Keratinocyte (primary cell): ENCODE measurements at places on chromosomes 5 and 9.

DNA sequence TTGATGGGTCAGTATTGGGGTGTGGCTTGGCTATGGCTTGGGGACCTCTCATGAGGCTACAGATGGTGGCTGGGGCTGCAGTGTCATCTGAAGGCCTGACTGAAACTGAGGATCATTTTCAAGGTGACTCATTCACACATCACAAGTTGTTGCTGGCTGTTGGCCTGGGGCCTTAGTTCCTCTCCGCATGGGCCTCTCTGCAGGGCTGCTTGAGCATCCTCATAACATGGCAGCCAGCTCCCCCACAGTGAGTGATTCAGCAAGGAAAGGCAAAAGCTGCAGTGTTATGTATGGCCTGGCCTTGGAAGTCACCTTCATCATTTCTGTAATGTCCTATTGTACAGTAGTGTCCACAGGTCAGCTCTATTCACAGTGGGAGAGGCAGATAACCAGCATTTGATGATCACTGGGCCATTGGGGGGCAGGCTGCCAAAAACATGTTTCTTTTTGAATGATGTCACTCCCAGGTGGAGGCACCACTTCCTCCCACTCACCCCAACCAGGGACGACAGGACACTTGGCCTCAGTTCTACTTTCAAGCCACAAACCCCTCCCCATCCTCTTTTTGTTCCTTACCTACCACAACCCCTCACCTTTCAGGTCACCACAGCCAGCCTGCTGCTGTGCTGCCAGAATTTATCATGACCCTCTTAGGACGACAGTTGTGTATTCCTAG lies 14.4 kb downstream of the FGD3 start:
- no peak for DNase-seq

DNA sequence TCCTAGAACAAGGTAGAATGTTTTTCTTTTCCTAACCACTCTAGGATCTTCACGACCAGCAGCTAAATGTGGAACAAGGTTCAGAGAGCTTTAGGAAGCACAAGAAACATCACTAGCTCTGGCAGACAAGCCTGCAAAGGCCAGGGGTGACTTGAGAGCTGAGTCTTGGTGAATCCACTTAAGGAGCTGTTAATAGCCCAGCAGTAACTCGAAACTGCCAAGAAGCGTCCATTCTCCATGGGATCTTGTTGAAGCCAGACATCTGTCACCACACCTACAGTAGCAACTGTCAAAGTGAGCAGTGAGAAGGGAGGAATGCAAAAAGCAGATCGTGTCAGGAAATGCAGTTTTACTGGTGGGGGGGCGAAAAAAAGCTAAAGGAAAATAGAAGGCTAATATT lies 87.2 kb downstream of the ATPSCKMT start:
- DNase-seq = no peak

- no peak for DNase-seq
These were observed 50.5 kb upstream of the FCN2 start for GRCh38 chr9:134830126-134830525.

GRCh38 chr9:103991698-103992097 lies 102.4 kb upstream of the SMC2 start:
- DNase-seq = no peak

- no peak for DNase-seq
These were observed 11.7 kb upstream of the CERCAM start for GRCh38 chr9:128408963-128409431.

DNA sequence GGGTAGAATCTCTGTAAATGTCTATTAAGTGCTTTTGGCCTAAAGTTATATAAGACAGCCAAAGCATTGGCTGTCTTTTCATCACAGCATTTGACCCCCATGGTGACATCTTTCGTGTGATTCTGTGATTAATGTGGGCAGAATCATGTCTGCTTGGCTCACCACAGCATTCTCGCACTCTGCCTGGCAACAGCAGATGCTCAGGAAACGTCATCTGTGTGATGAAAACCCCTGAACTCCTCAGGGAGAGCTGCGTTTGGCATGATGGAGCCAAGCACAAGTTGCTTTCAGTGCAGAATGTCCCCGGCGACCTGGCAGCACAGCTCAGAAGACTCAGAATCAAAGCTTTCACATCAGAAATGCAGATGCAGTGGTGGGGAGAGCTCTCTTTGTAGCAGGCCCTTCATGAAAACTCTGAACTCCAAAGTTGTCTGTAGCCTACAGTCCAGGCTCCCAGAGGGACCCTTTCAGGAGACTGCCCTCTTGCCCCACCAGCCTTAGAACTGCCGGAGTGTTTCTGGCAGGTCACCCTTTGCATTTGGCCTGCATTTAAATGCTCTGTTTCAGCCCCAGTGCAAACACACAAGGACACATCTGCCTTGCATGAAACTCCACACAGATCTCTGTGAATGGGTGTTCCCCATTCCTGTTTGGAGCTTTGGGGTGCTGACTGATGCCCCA lies 155.6 kb upstream of the PANK3 start:
- DNase-seq = no peak

DNA sequence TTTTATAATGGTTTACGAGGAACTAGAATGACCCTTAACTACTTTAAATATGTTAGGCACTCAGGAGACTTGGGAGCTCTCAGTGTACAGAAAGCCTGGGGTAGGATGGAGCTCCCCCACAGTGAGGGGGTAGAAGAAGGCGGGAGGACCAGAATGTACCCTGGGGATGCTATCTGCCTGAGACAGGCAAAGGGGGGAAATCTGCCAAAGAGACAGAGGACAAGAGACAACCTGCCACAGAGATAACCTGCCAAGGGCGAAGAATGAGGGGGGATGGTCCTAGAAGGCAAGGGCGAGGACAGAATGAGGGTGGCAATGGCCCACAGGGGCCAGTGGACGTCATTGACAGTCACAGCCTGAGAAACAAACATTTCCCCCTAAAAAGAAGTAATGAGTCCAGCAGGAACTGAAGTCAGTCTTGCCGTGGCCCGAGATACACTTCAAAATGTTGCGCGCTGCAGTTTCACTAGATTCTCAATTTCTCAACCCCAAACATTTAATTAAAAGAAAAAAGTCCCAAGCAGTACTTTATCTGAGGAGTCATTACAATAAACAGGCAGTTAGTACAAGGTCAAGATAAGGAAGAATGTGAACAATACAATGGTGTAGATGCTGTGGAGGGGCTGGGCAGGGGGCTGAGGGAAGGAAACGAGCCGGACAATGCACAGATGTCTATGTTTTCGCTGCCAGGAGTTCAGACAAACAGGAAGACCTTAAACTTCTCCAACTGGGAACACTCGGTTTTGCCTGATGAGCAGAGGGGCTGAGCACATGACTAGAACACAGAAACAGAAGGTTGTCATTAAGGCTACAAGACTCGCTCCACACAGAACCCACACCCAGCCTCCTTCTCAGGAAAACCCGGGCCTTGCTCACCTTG lies 125.0 kb downstream of the LHFPL2 start:
- DNase-seq = no peak

- DNase-seq = no peak
These were observed 19.3 kb downstream of the FYB1 start for GRCh38 chr5:39200081-39200480.

DNA sequence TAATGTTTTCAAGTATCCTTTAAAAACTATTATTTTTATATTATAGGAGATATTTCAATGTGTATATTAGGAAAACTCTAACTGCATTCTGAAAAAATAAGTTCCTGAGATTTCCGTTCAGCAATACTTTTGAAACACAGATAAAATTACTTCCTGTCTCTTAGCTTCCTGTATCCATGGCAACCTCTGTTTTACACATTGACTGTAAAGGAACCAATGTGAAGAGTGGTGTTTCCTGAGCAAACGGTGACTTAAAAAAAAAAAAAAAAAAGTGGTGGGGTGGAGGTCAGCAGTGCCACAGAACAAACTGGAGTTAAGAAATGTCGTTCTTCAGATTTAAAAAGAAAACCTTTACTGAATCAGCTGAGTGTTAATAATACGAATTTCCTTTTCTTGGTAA lies at the start of gene LRRC70:
Gene LRRC70 (plus strand): TSS at position 280 of the 400 bp plus-strand sequence. CDS start 620 bp downstream, outside the sequence.
- DNase-seq = no peak

- DNase-seq = no peak
These were observed 91.9 kb downstream of the CEMIP2 start for GRCh38 chr9:71676460-71676859.

DNA sequence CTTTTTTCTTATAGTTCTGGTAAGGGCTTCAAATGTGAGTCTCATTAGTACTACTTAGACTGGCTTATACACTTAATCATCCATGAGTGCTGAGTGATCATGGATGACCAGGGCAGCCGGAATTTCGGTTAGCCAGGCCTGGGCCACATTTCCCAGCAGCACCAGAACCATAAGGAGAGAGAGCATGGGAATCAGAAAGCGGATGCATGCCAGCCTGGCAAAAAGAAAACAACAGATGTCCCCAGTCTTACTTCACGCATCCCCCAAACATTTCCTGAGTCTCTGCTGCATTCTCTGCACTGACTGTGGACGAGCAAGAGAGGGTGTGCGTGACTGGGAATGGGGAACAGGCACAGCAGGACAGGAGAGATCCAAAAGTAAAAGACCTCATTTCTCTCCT lies 371.1 kb upstream of the ZNF608 start:
- DNase-seq = no peak

GRCh38 chr5:96117771-96118651 lies 156.4 kb upstream of the ELL2 start:
- no peak for DNase-seq

DNA sequence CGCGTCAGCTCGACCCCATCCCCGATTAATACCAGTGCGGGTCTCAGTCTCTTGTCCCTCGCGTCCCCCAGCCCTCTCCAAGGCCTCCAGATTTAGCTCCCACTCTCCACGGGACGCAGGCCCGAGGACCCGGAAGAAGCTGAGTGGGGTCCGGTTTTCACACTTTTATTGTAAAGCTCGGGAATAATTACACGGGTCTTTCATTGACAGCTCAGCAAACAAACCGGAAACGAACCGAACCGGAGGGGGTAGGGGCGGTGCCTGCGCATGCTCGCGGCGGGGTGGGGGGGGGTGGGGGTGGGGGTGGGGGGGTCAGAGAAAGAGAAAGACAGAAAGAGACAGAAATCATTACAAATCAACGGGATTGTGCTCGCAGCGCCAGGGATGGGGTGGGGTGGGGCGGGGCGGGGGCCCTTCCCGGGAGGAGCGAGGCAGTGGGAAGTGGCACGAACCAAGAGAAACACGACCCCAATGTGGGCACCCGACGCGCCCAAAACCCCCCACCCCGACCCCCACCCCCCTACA lies 27.9 kb downstream of the PCDH1 start:
- no peak for DNase-seq

GRCh38 chr9:124657516-124657915 lies 113.6 kb downstream of the NR6A1 start:
- no peak for DNase-seq

- DNase-seq = no peak
These were observed 111.1 kb downstream of the ARHGAP26 start for GRCh38 chr5:142881076-142881783.

DNA sequence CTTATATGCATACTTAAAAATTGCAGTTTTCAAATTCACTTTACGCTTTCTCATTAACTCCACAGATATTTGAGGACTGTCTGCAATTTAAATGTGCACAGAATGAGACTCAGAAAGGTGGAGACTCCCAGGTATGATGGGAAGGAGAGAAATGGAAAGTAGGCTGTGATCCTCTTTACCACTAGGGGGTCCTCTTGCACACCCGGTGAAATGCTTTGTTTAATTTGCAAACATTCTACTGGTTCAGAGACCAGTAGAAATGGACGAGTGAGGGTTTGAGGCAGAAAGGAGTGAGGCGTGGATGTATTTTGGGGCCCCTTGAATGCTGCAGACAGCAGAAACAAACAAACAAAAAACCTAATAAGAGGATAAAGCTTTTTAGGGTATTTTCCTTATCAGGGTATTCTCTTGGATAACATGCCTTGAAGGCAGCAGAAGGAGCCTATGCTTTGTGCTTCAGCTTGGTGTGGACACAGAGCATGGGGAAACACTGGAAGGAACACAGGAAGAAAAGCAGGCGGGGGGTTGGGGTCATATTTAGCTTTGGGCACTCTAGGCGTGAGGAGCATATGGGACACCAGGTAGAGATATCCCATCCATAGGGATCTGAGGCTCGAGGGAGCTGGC lies 410.1 kb downstream of the DMRT2 start:
- no peak for DNase-seq

GRCh38 chr5:138632900-138633489 lies 57.8 kb upstream of the HSPA9 start:
- no peak for DNase-seq
